Activated gamma-delta T cell treated with Interleukin-2 at 50 U/mL for 16 hours (primary cell): ENCODE measurements at places on chromosomes 12 and 14.

DNA sequence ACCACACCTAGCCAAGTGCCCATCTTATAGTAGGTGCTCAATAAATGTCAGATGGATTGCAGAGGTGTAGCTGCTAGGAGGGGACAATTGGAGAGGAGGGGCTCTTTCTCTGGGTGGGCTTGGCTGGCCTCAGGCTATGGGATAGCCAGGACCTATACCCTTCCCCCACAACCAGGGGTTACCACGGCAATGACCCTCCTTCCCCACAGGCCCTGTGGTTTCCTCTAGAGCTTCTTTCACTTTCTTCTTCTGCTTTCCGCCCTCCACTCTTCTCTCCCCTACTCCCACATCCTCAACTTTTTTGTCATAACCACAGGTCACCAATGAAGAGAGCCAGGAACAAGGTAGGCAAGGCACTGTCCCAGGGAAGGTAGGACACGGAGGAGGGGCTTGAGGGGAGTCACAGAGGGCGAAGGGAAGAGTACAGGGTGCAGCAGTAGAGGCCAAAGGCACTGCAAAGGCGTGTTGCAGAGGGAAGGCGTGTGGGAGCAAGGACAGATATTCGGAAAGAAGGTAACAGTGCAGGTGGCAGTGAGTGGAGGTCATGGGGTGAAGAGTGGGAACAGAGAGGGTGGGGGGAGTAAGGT lies 1.9 kb upstream of the ITGB7 start:
- DNase-seq = no peak

DNA sequence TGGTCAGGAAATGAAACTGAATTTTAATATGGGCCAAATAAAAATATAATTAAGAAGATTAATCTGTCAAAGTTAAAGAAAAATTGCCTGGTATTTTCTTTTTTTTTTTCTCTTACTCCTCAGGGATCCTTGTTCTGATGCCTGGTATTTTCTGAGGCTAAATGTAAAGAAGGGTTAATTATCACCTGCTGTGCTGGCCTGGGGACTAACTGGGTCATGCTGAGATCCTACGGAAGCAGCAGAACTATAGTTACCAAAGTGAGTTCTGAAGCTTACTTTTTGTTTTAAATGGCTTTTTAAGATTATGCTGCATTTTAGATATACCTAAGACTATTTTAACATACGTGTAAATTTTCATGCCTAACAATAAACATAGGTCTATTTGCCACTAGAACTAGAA lies 23.3 kb downstream of the ZC2HC1C start:
- DNase-seq = no peak

- no peak for DNase-seq
Measured at GRCh38 chr12:89497467-89497866, 27.1 kb downstream of the GALNT4 start.

GRCh38 chr14:99681101-99681831 lies 2.8 kb upstream of the CYP46A1 start:
- DNase-seq = no peak

DNA sequence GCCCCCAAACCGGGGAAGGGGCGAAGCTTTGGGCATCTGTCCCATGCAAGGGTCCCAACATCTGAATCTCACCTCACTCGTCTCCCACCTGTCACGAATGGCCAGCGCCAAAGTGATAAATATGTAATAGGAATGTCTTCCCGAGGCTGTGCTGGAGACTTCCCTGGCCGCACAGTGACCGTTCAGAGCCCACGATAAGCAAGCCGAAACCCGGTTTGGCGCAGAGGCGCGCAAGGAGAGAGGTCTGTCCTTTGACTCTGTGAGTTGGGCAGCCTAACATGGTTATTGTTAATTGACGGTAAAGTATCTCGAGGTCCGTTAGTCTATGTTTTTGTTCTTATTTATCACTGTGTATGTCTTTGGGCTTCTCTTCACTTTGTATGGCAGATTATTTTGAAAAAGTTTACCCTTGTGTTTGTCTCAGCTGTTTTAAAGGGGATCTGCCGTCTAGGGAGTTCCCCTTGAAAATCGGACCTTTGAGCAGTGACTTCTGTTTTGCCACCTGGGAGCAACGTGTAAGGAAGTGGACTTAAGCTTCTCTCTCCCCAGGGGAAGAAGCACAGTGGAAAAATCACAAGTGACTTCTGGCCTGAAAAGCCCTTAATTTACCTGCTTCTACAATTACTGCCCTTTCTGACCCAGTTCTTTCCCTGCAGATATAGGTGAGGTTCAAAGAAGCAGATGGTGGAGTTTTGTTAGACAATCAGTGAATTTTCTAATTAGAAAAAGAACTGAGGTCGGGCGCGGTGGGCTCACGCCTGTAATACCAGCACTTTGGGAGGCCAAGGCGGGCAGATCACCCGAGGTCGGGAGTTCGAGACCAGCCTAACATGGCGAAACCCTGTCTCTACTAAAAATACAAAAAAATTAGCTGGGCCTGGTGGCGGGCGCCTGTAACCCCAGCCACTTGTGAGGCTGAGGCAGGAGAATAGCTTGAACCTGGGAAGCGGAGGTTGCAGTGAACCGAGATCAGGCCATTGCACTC lies 1.1 kb upstream of the TM9SF1 start:
- no peak for DNase-seq

GRCh38 chr12:51028126-51028812 lies 2.1 kb upstream of the SLC11A2 start:
- DNase-seq = no peak

- DNase-seq = no peak
Measured at GRCh38 chr12:28975564-28976340, 173.3 kb upstream of the FAR2 start.

GRCh38 chr12:76266797-76267196 lies 81.4 kb downstream of the BBS10 start:
- no peak for DNase-seq

GRCh38 chr14:30974628-30975027 lies 50.8 kb upstream of the AP4S1 start:
- DNase-seq = no peak

GRCh38 chr12:67705394-67706370 lies 57.1 kb downstream of the DYRK2 start:
- DNase-seq = no peak

DNA sequence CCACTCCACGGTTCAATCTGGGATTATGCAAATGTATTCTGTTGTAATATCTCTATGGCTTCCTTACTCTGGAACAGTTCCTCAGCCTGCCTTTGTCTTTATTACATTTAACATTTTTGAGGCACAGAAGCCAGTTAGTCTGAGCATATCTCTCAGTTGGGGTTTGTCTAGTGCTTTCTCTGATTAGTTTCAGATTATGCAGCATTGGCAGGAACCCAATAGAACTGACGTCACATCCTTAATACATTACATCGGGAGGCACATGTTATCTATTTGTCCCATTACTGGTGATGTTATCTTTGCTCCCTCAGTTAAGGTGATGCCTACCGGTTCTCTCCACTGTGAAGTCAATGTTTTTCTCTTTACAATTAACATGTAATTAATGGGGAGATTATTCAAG lies 62.4 kb downstream of the PPM1A start:
- DNase-seq = no peak

- no peak for DNase-seq
Measured at GRCh38 chr14:101518611-101519473, 42.5 kb upstream of the DIO3 start.

DNA sequence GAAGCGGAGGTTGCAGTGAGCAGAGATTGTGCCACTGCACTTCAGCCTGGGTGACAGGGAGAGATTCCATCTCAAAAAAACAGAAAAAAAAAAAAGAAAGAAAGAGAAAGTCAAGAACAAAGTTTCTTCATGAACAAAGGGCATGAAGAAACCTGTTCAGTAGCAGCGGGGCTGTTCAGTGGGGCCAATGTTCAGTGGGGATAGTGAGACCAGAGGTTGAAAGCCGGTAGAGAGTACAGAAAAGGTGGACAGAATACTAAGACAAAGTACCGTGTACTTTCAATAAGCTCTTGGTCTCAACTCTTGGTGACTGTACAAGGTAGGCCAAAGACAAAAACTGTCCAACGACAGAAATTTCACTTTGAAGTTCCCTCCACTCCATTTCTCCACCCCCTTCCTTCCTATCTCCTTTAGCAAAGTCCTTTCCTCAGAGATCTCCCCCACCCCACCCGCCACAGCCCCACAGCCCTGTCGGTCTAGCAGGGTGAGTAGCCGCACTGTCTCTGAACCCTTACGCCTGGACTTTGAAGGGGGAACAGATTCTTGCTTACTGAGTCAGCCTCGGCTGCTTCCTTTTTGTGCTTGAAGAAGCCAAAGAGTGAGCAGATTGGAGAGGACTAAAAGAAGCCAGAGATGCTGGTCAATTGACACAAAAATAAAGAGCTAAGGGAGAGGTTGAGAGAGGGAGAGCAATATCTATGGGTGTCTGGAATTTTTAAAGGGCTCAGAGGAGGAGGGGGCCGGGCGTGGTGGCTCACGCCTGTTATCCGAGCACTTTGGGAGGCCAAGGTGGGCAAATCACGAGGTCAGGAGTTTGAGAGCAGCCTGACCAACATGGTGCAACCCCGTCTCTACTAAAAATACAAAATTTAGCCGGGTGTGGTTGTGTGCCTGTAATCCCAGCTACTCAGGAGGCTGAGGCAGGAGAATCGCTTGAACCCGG lies 44.2 kb upstream of the FOS start:
- no peak for DNase-seq

DNA sequence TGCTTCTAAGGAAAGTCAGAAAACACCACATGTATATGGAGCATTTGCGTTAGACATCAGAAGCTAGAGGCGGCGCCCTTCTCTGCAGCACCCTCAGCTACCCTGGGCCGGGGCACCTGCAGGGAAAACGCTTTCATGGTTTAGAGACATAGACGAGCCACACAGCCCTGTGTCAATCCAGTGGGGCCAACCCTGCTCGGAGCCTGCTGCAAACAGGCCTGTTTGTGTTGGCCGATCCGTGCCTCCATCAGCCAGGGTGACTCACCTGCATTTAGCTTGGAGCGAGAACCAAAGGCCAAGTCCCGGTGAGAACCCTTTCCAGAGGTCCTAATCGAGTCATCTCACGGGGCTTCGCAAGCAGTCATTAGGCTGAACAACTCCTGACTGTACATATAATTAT lies 19.5 kb upstream of the FZD10 start:
- no peak for DNase-seq

GRCh38 chr14:59918824-59919569 lies 947 bp upstream of the LRRC9 start:
- DNase-seq = no peak

GRCh38 chr12:12319451-12320183 lies 30.4 kb downstream of the MANSC1 start:
- DNase-seq = no peak

- peak; percentile 38 for DNase-seq
Measured at GRCh38 chr12:94150240-94151121, 2.1 kb downstream of the PLXNC1 start.

DNA sequence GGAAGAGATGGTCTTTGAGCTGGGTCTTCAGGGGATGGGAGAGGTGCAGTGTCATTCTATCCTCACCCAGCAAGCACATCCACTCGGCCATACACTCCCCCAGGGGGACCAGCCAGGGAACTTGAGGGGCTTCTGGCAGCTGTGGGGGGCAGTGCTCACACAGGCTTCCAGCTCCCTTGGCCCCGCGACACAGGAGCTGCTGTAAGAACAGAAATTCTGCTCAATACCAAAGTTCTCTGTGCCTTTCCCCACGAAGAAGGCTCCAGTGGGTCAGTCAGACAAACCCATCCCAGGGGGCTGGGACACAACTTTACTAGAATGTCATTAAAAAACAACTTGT lies 289.1 kb upstream of the RTL1 start:
- no peak for DNase-seq

DNA sequence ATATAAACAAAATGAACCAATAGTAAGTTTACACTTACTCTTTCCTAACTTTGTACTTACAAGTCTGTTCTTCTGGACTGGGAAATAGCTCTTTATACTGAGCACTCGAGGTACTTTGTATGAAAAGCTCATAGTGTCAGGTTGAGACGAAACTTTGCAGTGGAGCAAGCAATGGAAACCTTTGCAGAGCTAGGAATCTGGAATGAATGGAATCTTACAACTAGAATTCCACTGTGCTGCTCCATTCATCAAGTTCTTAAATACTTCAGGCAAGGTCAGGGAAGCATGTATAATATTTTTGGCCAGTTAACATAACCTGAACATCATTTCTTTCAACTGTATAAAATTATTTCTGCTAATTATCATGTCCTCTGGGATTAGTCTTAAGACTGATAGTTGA lies 1327.5 kb upstream of the FLRT2 start:
- no peak for DNase-seq

DNA sequence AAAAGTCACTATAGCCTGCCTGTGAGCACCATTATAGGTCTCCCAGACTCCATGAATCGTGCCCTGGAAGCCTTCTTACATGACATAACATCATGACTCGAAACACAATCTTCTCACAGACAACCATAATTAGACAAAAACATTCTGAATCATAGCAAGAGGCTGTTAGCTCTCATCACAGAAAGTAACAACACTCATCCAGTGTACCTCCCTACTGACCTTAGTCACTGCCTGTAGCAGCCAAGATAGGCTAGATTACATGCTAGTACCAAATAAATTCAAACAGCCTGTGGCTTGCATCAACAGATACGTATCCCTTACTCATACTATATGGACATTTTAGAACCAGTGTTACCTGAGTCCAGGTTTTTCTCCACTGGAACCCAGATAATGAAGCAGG lies 663.8 kb upstream of the FOXG1 start:
- DNase-seq = no peak

DNA sequence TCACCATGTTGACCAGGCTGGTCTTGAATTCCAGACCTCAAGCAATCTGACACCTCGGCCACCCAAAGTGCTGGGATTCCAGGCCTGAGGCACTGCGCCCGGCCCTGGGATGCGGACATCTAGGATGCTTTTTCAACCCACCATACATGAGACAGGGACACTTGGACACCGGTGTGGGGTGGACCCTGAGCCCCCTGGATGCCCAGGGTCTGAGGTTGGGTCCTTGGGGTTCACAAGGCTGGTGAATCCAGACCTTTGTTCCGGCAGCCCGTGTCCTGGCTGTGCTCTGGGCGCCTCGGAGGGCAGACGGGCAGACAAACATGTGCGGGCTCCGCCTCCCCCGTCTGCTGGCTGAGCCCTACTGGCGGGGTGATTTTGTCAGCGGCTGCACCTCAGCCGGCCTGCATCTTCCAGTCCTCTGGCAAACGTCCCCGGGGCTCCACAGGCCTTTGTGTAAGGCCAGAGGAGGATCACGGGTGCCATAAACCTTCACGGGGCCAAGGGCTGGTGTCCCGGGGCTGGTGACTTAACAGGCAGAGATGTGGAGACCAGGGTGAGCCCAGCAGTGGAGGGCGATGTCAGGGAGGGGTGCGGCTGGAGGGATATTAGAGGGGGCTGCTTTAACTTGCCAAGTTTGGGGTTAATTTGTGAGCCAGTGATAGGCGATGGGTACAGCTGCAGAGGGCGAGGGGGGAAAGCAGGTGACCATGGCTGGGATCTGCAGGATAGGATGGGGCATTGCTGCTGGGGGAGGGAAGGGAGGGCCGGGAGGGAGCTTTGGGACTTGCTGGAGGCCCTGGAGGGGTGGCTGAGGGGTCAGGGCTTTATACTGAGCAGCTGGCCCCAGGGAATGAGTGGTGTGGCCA lies 5.8 kb downstream of the ASPG start:
- no peak for DNase-seq

- DNase-seq = no peak
Measured at GRCh38 chr12:109910969-109911348, 10.9 kb downstream of the TCHP start.

GRCh38 chr14:26856876-26857518 lies 259.2 kb upstream of the NOVA1 start:
- DNase-seq = no peak

- DNase-seq = peak; percentile 72
Measured at GRCh38 chr12:48618541-48618940, 48.7 kb upstream of the LALBA start.
